ENCODE measurements at places on chromosomes 12 and 14.
A peak's percentile ranks its signal among the peaks of the same experiment; 100 is the strongest.

DNA sequence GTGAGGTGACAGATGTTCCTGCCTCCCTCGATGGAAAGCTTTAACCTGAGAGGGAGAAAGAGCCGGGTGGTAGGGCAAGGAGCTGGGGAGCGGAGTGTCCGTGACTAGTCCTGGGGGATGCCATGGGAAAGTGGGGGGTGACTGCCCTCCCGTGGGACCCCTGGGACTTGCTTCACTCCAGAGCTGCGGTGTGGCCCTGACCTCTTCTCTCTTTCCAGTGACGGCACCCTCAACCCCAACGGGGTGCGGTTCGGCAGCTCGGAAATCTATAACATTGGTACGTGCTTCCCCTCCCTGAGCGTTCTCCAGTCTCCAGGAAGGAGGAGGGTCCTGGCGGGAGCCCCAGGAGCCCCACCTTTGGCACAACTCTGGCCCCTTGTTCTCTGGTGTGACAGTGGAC lies 69.3 kb downstream of the AACS start:
- no peak for DNase-seq

- peak; percentile 91 for DNase-seq
Measured at GRCh38 chr14:69615496-69616407, 4.4 kb downstream of the SUSD6 start.

- DNase-seq, result no peak
Measured at GRCh38 chr12:76313299-76313698, 34.9 kb downstream of the BBS10 start.

DNA sequence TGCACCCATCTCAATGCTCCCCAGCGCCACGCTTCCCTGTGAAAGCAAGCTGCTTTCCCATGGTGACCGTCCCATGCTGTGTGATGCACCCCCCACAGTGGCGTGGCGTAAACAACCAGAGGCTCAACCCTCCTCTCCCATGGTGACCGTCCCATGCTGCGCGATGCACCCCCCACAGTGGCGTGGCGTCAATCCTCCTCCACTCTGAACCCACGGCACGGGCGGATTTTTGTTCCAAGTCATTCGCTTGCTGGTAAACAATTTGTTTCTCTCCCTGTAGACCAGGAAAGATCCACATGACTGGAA lies 8.9 kb downstream of the STX2 start:
- no peak for DNase-seq

- DNase-seq, result no peak
Measured at GRCh38 chr12:51821440-51822260, 26.9 kb downstream of the FIGNL2 start.

DNA sequence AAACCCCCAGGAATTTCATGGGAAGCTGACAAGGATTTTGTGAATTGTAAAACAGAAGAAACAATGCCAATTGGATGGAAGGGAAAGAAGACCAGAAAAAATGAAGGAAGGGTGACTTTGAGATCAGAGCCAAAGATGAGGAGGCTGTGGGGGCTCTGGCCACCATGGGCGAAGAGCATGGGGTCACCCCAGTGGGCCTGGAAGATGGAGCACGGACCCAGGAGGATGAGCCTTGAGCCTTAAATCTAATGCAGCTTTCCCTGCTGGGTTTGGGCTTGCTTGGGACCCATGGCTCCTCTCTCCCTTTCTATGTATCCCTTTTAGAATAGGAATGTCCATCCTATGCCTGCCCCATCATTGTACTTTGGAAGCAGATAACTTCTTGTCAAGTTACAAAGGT lies 322.2 kb downstream of the TMEM121 start:
- DNase-seq, result no peak

GRCh38 chr14:59301354-59301753 lies 112.9 kb downstream of the DAAM1 start:
- DNase-seq, result no peak

- no peak for DNase-seq
Measured at GRCh38 chr12:118534003-118534402, 157.6 kb downstream of the SUDS3 start.

DNA sequence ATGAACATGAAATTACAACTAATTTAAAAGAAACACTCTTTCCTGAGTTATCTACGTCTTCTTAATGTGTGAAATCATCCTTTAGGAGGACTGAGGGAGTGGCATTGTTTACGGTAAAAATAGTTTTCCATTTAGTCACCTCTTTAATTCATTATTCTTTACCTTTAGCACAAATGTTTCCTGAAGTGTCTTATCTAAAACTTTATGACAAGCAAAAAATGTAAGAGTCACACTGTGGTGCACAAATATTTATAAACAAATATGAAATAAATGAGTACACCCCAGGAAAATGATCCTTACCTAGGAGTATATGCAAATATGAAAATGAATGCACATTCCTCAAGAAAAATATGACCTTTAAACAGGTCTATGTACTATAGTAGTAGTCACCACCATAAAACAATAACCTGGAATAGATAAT lies 104.6 kb downstream of the PTPRR start:
- DNase-seq, result no peak

GRCh38 chr12:111276146-111276545 lies 92.7 kb downstream of the PHETA1 start:
- peak; percentile 8 for DNase-seq

DNA sequence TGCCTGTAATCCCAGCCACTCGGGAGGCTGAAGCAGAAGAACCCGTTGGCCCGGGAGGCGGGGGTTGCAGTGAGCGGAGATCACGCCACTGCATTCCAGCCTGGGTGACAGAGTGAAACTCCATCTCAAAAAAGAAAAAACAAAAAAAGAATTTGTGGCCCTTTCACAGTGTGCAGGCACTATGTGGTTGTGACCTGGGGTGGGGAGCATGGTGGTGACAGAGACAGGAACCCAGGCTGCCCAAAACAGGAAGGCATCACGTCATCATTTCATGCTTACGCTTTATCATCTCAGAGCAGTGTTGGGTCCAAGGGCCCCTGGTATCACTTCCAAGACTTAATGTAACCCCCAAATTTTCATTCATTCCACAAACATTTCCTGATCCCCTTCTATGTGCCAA lies 175.7 kb upstream of the GSC start:
- no peak for DNase-seq

- no peak for DNase-seq
Measured at GRCh38 chr12:65184858-65185229, 15.5 kb downstream of the LEMD3 start.

GRCh38 chr12:68109444-68110217 lies 49.9 kb downstream of the IFNG start:
- DNase-seq, result no peak

DNA sequence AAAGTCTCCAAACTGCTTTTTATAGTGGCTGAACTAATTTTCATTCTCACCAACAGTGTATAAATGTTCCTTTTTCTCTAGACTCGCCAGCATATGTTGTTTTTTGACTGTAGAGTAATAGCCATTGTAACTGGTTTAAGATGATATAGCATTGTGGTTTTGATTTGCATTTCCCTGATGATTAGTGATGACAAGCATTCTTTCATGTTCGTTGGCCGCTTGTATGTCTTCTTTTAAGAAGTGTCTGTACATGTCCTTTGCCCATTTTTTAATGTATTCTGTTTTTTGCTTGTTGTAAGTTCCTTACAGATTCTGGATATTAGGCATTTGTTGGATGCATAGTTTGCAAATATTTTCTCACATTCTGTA lies 404.9 kb downstream of the FLRT2 start:
- DNase-seq, result no peak

GRCh38 chr14:31770271-31770670 lies 209.1 kb downstream of the NUBPL start:
- DNase-seq, result no peak

DNA sequence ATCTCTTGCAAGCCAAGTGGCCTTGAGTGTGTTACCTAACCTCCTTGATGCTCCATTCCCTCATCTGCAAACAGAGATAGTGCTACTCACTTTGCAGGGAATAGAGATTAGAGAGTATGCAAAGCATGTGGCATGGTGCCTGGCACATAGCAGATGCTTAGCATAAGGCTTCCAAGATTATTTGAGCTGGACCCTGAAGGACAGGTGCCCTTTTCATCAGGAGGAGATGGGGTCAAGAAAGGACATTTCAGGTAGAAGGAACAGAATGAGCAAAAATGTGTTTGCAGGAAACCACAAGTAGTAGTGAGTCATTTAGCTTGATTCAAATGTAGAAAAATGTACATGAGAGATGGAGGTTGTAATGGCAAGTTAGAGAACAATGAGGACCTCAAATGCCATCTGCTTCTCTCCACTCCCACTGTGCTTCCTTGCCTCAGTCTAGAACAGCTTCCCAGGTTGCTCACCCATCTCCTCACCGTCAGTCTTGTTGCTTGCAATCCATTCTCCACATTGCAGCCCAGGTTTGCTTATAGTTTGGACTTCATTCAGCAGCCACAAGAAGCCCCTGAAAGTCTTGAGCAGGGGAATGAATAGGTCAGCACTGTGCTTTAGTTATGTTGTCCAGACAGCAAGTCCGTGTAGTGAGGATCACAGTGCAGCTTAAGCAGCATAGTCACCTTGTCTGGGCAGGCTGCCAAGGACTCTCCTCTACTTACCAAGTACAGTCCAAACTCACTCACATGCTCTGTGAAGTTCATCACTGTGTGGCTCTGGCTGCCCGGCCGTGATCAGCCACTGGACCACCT lies 536.3 kb upstream of the CCDC196 start:
- peak; percentile 5 for DNase-seq

GRCh38 chr12:111600205-111600642 lies 1.1 kb upstream of the ATXN2 start:
- no peak for DNase-seq

DNA sequence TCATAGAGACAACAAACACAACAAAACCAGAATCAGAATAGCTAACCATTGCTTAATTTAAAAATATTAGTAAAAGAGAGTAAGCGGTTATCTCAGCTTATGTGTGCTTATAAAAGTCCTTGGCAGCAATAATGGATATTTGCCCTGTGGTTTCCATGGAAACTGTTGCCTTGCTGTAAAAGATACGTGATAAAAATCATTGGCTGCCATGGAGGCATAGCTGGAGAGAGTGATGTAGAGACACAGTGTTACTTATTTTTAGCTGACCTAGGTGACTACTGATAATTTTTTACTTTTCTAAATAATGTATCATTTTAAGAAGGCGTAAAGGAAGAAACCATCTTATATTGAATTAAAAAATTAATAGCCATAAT lies 92.9 kb downstream of the ERC1 start:
- DNase-seq, result peak; percentile 79

DNA sequence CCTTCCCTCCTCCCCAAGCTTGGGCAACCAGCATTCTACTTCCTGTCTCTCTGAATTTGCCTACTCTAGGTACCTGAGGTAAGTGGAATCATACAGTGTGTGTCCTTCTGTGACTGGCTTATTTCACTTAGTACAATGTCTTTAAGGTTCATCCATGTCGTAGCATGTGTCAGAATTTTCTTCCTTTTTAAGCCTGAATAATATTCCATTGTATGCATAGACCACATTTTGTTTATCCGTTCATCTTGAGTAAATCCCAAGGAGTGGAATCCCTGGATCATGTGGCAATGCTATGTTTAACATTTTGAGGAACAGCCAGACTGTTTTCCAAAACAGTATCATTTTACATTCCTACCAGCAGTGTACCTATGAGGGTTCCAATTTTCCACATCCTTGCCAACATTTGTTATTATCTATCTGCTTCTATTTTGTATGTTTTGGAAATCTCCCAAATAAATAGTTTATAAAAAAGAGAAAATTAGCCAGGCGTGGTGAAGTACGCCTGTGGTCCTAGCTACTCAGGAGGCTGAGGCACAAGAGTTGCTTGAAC lies 12.4 kb downstream of the HSP90AA1 start:
- DNase-seq, result no peak

DNA sequence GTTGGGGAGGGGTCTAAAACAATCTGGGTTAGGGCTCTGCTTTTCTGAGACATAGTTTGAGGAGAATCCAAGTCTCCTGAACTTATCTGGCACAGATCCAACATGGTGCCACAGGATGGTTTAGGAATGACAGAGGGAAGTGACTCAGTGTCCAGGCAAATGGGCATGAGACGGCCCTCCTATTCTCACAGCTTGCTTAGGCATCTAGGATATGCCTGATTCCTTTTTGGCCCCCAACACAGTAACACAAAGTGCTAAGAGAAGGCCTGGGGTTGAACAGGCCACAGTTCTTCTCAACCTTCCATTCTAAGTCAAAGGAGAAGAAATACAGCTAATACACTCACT lies 117.7 kb downstream of the ZFP36L1 start:
- peak; percentile 73 for DNase-seq

DNA sequence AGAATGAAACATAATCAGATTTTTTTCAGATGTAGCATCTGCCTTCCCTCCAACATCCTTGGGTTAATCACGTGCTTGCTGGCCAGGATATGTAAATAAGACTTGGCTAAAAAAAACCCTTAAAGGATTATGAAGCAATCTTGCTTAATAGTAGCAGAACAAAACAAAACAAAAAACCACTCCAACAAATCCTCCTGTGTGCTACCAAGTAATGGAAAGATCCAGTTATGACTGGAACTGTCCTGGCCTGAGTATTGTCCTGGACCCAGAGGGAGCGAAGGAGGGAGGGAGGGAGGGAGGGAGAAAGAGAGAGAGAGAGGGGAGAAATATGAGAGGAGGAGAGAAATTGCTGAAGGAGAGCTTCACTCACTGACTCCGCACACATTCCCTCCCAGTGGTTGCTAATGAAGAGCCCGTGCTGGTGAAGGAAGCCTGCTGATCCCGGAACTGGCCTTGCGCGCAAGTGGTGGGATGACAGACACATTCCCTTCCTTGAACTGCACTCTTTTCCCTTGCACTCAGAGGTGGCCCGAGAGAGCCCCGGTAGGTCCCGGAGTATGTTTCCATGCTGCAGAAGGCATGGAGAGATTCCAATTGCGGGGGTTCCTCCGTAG lies 57.2 kb downstream of the HMGA2 start:
- DNase-seq, result peak; percentile 80

DNA sequence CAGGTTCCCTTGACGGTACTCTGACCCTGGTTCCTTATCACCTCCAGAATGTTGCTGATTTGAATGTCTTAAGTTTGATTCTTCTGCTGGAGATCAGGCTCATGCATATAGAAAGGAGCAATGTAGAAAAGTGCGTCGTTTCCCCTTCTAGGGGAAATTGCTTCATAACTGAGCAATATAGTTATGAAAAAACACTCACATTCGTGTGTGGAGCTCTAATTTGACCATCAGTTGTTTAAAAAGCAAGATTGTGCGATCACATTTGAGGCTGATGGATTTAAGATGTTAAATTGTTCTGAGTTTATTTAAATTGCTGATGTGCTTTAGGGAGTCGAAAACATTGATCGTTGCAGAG lies 19.2 kb downstream of the PELI2 start:
- no peak for DNase-seq

- DNase-seq, result peak; percentile 93
Measured at GRCh38 chr12:93526786-93527428, 45.6 kb upstream of the SOCS2 start.

GRCh38 chr14:55585854-55586253 lies 5.8 kb downstream of the KTN1 start:
- DNase-seq, result peak; percentile 65

DNA sequence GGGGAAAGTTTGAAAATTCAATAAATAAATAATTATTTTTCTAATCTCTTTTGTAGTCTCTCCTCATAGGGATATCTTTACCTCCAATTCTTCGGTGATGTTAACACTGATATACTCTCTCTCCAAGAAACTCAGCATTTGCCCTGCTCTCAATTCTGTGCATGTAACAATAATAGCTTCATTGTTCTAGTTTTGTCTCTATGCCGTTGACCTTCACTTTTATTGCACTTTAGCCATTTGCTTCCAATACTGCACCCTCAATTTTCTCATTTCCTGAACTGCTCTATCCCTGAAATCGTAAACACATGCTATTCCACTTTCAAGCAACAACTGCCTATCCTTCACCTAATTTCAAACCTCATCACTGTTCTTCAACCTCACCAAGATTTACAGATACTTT lies 645.0 kb downstream of the C12orf50 start:
- DNase-seq, result no peak

- no peak for DNase-seq
Measured at GRCh38 chr12:44462729-44463128, 413.4 kb downstream of the NELL2 start.

GRCh38 chr12:92574051-92574783 lies 128.6 kb upstream of the PLEKHG7 start:
- peak; percentile 44 for DNase-seq
